ENCODE measurements at places on chromosomes 6 and 20.

DNA sequence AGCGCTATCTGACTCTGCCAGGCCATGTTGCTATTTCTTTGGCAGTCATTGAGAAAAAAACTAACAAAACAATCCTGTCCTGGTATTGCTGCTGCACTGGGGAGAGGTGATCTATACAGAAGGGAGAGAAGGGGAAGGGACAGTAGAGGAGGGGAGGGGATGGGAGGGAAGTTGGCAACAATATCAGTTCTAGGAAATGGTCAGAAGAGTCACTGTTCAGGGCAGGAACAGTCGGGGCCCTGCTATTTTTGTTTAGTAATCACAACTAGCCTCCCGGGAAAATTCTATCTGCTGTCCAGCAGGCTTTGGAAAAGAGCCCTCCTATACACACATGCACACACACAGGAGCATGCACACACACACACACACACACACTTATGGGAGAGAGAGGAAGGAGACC, 142.3 kb upstream of the CARMIL1 start:
- no peak for DNase-seq

DNA sequence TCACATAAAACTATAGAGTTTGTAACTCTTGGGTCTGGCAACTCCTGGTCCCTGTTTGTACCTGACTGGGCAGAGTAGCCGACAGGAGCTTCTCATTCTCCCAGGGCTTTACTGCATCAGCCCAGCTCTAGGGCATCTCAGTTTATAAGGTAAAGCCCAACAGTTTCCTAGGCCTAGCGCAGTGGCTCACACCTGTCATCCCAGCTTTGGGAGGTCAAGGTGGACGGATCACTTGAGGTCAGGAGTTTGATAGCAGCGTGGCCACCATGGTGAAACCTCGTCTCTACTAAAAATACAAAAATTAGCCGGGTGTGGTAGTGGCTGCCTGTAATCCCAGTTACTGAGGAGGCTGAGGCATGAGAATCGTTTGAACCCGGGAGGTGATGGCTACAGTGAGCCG, 47.8 kb downstream of the ATP9A start:
- no peak for DNase-seq

DNA sequence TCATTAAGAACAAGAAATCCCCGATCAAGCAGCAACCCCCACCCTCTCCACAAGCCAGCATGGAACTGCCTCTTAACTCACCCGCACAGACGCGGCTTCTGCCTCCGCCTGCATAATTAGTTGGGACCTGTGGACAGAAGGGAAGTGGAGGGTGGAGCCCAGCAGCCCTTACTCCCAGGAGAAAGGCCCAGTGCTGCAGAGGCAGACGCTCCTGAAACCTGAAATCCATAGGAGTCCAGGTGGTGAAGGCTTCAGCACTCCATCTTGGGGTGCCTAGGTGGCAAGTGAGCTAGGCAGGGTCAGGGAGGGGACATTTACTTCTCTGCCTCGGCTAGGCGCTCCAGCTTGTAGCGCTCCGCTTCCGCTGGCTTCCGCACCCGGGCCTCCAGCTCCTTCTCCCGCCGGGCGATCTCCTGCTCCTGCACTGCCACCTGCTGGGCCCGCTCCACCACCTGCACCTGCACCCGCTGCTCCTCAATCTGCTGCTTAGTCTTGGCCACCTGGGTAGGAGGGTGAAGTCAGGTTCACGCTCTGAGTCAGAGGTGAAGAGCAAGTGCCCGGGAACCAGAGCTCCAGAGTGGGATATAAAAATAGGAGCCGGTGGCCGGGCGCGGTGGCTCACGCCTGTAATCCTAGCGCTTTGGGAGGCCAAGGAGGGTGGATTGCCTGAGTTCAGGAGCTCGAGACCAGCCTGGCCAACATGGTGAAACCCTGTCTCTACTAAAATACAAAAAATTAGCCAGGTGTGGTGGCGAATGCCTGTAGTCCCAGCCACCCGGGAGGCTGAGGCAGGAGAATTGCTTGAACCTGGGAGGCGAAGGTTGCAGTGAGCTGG, 10.7 kb downstream of the TUBB start:
- no peak for DNase-seq

DNA sequence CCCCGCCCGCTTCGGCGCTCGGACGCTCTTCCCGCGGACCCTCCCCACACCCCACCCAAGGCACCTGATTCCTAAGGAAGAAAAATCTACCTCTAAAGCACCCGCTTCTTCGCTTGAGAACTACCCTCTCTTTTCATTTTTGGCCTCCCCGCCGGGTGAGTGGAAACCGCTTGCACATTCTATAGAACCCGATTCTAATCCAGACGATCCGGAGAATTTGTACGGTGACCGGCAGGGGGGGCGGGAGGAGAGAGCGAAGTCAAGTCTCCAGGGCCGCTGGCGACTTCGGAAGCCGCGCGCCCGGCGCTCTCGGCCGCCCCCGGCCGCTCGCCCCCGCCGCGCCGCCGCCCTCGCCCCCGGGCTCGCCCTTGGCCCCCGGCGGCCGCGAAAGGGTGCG, at the start of gene RBM24:
TSS of gene RBM24 (plus strand) at position 262 of the 397 bp plus-strand sequence. CDS start 221 bp downstream, outside the sequence.
- DNase-seq: no peak
